Stimulated activated CD8-positive, alpha-beta memory T cell treated with anti-CD3 and anti-CD28 coated beads, Interleukin-15, amount 100 ng/mL, for 1 hour (primary cell): ENCODE measurements at places on chromosomes 11 and 22.

- DNase-seq, result no peak
These were observed 64.4 kb upstream of the LINC01488 start for GRCh38 chr11:69416762-69417698.

- DNase-seq, result no peak
These were observed 11.9 kb downstream of the SNX19 start for GRCh38 chr11:130904380-130904779.

- DNase-seq, result no peak
These were observed 15.7 kb downstream of the MN1 start for GRCh38 chr22:27785831-27786230.

- DNase-seq, result no peak
These were observed 22.5 kb downstream of the LRP4 start for GRCh38 chr11:46895821-46896220.

DNA sequence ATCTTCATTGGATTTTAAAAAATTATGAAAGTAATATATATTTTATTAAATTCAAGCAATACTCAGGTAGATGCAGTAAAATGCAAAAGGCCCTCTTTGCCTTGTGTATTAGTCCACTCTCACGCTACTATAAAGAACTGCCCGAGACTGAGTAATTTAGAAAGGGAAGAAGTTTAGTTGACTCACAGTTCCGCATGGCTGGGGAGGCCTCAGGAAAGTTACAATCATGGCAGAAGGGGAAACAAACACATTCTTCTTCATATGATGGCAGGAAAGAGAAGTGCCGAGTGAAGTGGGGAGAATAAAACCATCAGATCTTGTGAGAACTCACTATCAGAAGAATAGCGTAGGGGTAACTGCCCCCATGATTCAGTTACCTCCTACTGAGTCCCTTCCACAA is 130.8 kb downstream of the HIPK3 start:
- DNase-seq, result no peak

GRCh38 chr11:72511393-72512047 is 77.2 kb upstream of the CLPB start:
- no peak for DNase-seq

DNA sequence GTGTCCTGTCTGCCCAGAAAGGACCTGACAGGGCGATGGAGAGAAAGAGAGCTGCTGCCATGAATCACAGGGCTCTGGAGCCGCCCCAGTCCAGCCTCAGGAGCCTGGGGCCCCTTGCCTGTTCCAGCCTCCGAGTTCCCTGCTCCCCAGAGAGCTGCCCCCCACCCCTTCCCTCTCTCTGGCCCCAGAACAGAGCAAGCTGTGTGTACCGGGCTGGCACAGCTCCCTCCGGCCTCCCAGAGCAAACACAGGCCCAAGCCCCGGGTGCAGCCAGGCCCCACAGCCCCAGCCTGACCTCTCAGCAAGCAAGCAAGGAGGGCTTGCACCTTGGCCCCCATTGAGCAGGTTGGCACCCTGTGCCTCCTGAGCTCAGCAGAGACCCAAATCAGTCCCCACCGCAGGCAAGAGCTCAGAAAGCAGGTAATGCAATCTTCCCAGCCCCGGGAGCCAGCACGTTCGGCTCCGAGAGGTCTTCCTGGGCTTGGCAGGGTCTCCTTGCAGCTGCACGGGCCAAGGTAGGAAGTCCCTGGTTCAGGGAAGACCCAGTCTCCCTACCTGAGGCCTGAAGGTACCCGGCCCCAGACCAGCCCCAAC is 1.4 kb downstream of the PACSIN3 start:
- no peak for DNase-seq

GRCh38 chr11:58616594-58616993 is 5.9 kb upstream of the CNTF start:
- no peak for DNase-seq

GRCh38 chr22:20453222-20453621 is 15.6 kb upstream of the SCARF2 start:
- no peak for DNase-seq

- DNase-seq, result no peak
These were observed 15.4 kb upstream of the TUBA8 start for GRCh38 chr22:18095101-18095805.

DNA sequence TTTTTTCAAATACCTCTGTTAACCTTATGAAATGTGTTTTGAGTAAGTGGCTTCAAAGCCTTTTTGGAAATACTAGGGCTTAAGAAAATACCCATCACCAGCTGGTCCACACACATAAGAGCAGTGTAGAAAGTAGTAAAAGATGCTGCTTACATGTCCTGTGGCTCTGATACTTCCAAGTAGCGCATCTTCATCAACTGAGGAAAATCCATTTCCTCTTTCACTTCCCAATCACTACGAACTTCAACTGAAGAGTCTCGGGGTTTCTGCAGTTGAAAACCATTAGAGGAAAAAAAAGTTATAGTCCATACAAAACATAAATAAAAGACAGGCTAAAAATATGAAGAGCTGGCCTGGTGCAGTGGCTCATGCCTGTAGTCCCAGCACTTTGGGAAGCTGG is 8.5 kb downstream of the EIF3D start:
- no peak for DNase-seq

DNA sequence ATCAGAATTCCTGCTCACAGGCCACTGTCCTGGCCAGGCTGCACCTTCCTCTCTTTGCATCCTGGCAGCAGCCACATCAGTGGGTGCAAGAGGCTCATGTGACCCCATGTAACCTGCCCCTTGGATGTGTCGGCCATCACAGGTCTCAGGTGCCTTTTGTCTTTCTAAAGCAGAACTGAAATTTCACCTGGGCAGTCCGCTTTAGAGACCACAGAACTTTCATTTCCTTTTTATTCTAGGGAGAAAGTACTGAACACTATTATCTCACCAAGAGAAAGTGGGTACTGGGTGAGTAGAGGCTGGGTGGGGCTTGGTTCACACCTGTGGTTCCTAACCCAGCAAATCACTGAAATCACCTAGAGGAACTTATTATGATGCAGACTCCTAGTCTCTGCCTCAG is 51.7 kb upstream of the NUP160 start:
- DNase-seq, result no peak

GRCh38 chr11:35404388-35404775 is 15.0 kb downstream of the SLC1A2 start:
- DNase-seq, result no peak

GRCh38 chr11:122102426-122102825 is 13.6 kb downstream of the BLID start:
- no peak for DNase-seq

DNA sequence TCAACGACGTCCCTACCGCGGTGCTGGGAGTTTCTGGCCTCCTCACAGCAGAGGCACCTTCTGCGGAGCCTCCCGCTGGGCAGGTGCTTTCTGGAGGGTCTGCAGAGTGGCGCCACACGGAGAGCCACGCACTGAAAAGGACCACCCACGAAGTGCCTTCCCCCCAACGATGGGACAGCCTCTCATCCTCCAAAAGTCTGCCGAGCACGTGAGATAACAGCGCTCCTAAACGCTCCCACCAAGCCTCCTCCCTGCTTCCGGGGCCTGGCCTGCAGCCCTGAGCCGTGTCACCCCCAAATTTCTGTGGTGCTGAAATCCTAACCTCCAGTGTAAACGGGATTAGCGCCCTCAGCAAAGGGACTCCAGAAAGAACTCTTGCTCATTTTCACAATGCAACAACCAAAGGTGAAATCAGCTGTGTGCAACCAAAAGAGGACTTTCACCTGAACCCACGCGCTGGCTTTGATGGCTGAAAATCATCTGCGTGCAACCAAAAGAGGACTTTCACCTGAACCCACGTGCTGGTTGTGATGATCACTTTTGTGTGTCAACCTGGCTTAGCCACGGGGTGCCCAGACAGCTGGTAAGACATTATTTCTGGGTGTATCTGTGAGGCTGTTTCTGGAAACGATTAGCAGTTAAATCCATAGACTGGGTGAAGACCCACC is 924.6 kb downstream of the BRD1 start:
- DNase-seq, result no peak
